Pancreas (tissue), 10 donors: ENCODE measurements at places on chromosomes 12 and 14.
A peak's percentile ranks its signal among the peaks of the same experiment; 100 is the strongest.

DNA sequence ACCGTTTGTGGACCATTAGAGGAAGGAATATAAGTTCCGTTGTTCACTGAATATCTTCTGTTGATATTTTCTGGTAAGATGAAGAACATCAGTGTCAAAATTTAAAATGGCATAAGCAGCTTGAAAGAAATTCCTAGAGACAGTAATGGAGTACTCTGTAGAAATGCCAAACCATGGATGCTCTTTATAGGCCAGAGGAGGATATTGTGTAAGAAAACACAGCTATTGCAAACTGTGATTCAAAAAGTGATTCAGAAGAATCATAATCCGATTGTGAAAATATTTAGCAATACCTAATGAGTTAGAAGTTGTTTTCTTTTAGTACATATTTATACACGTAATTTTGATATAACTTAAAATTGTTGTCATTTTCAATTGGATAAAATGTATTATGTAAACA is 102.8 kb downstream of the SLC16A7 start:
- no peak overlapping the region for H3K4me3 ChIP-seq
- no peaks in the 10 kb centered on the region for H3K36me3 ChIP-seq
- H3K27ac ChIP-seq: no peak overlapping the region
- DNase-seq: no peak

DNA sequence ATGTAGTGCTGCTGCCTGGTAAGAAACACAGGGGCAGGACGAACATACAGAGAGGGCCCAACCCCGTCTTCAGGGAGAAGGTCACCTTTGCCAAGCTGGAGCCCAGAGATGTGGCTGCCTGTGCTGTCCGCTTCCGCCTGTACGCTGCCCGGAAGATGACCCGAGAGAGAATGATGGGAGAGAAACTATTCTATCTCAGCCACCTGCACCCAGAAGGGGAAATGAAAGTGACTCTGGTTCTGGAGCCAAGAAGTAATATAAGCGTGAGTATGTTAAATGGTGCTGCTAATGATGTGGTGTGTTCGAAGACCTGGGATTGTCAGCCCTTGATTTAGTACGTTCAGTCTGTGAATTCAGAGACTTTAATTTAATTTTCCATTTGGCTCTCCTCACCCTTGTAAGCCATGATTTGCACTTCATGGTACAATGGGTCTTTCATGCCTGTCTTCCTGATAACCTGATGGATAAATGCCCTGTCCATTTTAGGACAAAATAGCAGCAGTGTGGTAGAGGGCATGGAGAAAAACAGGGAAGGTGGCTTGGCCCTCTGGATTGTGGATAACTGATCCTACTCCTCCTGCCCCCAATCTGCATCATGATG is 318.9 kb downstream of the SNAPC1 start:
- no peaks in the 10 kb centered on the region for H3K4me1 ChIP-seq
- H3K4me3 ChIP-seq: no peak overlapping the region
- no peaks in the 10 kb centered on the region for H3K36me3 ChIP-seq
- DNase-seq: no peak
- H3K27ac ChIP-seq: no peak overlapping the region

DNA sequence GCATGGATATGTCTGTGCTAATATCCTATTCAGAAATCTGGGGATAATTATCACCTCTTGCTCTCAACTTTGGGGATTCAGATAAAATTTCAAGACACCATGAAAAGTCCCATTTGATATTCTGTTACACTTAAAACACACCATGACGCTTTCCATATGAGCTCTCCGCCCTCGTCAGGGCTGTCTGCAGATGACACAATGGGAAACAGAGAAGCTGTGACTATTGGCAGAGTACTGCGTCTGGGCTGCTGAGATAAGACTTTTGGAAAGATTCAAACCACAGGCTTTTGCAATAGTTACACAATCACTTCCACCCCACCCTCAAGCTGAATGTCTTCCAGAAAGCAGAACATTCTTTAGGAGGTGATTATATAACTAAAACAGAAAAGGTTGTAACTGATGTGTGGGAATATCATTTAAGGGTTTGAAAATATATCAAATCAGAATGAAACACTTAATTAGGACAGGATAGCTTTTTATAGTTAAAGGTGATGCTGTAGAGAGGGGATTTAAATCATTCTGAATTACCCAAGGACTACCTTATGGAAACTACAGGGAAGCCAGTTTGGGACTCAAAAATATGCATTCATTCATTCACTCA is 75.3 kb upstream of the TMPO start:
- H3K27me3 ChIP-seq: no peaks in the 10 kb centered on the region
- no peaks in the 10 kb centered on the region for H3K36me3 ChIP-seq
- H3K4me3 ChIP-seq: no peak overlapping the region
- no peaks in the 10 kb centered on the region for H3K4me1 ChIP-seq
- peak overlapping the region; percentile 75 for H3K27ac ChIP-seq
- peak; percentile 82 for DNase-seq

DNA sequence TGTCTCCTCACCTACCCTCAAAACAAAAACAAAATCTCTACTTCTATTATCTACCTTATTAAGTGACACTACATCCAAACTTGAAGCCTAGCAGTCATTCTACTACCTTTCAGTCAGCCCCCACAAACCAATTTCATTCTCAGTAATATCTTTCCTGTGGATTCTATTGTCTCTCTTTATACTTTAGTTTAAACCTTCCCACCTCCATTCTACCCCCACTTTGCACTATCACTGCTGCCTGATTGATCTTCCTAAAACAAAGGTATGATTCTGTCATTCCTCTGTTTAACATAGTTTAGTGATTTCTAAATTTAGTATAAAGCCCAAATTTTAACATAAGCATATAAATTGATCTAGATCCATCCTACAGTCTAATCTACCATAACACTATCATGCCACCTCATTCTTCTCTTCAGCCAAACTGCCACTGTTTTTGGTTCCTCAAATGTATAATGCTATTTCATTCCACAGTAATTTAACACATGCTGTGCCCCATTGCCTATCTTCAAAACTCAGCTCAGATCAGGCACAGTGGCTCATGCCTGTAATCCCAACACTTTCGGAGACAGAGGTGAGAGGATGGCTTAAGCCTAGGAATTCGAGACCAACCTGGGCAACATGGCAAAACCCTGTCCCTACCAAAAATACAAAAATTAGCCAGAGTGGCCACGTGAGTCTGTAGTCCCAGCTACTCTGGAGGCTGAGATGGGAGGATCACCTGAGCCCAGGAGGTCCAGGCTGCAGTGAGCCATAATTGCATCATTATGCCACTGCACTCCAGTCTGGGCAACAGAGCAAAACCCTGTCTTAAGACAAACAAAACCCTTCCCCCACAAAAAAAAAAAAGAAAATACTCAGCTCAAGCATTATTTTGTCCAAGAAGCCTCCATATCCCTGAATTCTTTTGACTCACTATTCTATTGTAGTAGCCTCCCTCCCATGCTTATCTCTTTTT is 3.1 kb upstream of the STRN3 start:
- no peak overlapping the region for H3K4me3 ChIP-seq
- H3K4me1 ChIP-seq: peaks cover 27% of the 10 kb centered on the region
- no peak overlapping the region for H3K27ac ChIP-seq
- no peaks in the 10 kb centered on the region for H3K36me3 ChIP-seq

DNA sequence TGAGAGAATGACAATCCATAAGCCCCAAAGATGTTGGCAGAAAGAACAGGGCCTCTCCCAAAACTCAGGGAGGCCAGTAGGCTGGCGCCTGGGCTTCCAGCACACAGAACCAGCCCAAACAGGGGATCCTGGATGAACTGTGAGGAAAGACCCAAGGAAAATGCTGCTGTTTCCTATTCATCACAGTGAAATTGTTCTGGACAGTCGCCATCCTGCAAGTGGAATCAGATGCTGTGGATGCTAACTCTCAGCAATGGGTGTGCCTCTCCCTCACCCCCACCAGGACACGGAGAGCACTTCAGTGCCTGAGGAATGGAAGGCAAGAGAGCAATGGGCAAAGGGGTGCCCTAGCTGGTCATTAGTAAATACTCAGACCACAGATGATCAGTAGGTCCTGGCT is 80.8 kb downstream of the ANO2 start:
- no peak for DNase-seq
- H3K4me3 ChIP-seq: no peak overlapping the region
- no peaks in the 10 kb centered on the region for H3K27me3 ChIP-seq
- H3K4me1 ChIP-seq: no peaks in the 10 kb centered on the region
- H3K27ac ChIP-seq: no peak overlapping the region
- H3K36me3 ChIP-seq: no peaks in the 10 kb centered on the region

DNA sequence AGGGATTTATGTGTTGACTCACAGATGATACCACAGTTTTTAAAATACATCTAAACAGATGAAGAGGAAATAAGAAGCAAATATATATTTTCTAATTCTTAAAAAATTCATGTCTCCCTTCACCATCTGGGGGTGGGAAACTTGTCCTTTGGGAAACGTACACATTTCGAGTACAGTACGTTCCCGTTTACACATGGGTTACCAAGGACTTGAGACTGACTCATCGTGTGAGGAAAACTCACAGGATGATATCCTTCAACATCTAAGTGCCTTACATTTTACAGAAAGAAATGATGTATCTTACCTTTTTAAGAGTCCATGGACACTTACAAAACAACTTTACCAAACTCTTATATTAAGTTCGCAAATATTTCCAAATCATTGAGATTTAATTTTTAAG is 16.0 kb upstream of the FBLN5 start:
- DNase-seq: no peak
- no peaks in the 10 kb centered on the region for H3K4me1 ChIP-seq

GRCh38 chr14:57530571-57530970 is 36.9 kb upstream of the CCDC198 start:
- no peak for DNase-seq
- H3K4me1 ChIP-seq: no peaks in the 10 kb centered on the region
- no peaks in the 10 kb centered on the region for H3K36me3 ChIP-seq
- no peak overlapping the region for H3K4me3 ChIP-seq
- no peaks in the 10 kb centered on the region for H3K27me3 ChIP-seq

- no peak within 1 kb of the TSS for H3K27ac ChIP-seq
- H3K4me1 ChIP-seq: no peaks in the 10 kb centered on the region
- H3K27me3 ChIP-seq: no peaks in the 10 kb centered on the region
- no peaks in the 10 kb centered on the region for H3K36me3 ChIP-seq
Observed at GRCh38 chr14:24071144-24071697, at the start of gene CPNE6. Gene CPNE6, plus strand, starts transcription at chr14:24071562. Its CDS starts 1,375 bp downstream, at chr14:24072937.

- H3K27me3 ChIP-seq: no peaks in the 10 kb centered on the region
- H3K27ac ChIP-seq: no peak overlapping the region
- DNase-seq: no peak
- H3K4me3 ChIP-seq: no peak overlapping the region
- H3K4me1 ChIP-seq: no peaks in the 10 kb centered on the region
Observed at GRCh38 chr14:95272057-95272456, 47.7 kb downstream of the CLMN start.

GRCh38 chr12:12503384-12504078 is 59.1 kb downstream of the DUSP16 start:
- no peak overlapping the region for H3K27ac ChIP-seq
- H3K27me3 ChIP-seq: no peaks in the 10 kb centered on the region
- H3K4me1 ChIP-seq: peaks cover 7% of the 10 kb centered on the region
- no peak overlapping the region for H3K4me3 ChIP-seq
